ENCODE measurements at places on chromosomes 11 and 22. TPM values are rescaled to one million over a fixed set of nuclear protein-coding genes. Genes with fewer than 3 reads are reported as not detected.

SCUBE2 gene
- polyA plus RNA-seq: 0.53 TPM

DNA sequence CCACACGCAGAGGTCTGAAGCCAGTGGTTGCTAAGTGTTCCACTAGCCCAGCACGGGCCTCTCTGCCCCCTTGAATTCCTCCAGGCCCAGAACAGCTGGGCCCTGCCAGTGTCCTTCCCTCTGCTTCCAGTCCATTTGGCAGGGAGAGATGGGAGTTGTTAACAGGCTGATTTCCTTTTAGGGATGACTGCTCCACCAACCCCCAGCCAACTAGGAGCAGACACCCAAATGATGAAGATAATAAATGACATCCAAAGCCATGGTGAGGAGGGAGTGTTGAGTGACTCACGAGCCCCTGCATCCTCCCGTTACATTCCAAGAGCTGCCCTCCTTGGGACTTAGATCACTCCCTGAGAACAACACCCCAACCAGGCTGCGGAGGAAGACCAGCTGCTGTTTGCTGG is 20.6 kb downstream of the PARVA start:
- H3K36me3 ChIP-seq: peaks cover 11% of the 10 kb centered on the region
- peak overlapping the region; percentile 68 for H3K27ac ChIP-seq
- no peaks in the 10 kb centered on the region for H3K27me3 ChIP-seq
- H3K4me3 ChIP-seq: no peak overlapping the region
- DNase-seq: peak; percentile 99
- peaks cover 26% of the 10 kb centered on the region for H3K4me1 ChIP-seq

DNA sequence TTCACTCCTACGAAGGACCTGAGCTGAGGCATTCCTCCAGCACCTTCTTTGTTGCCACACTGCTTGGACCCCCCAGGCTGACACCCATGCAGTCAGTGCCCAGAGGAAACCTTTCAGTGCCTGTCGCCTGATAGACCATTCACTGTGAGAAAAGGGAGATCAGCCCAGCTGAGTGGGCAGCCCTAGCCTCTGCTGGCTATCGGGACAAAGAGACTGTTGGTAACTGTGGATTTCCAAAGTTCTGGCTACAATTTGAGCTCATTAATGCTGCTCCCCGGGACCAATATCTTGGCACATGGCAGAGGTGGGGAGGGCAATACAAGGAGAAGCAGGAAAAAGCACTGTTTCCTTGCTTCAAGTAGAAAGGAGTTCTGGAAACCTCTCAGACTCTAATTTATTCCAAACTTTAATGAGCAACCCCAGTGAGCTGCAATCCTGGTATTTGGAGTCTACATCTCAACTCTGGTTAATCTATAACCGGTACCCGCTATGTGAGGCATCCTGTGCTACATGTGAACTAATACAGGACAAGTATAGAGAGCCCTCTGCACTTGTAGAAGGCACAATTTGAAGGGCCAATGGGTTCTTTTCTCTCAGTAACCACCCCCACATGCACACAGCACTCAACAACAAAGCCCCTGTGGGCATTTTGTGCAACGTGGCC is 200.7 kb upstream of the NCAM1 start:
- no peak for DNase-seq
- H3K4me1 ChIP-seq: no peaks in the 10 kb centered on the region
- H3K4me3 ChIP-seq: no peak overlapping the region
- no peak overlapping the region for H3K27ac ChIP-seq
- H3K27me3 ChIP-seq: no peaks in the 10 kb centered on the region
- H3K36me3 ChIP-seq: no peaks in the 10 kb centered on the region

LYVE1 gene
- polyA plus RNA-seq: not detected

TBX1 gene
- polyA plus RNA-seq: 0.03 TPM

- no peak for DNase-seq
- H3K4me1 ChIP-seq: peaks cover 2% of the 10 kb centered on the region
- peaks cover 31% of the 10 kb centered on the region for H3K27me3 ChIP-seq
These were observed 44.7 kb downstream of the ABTB2 start for GRCh38 chr11:34313099-34313517.

- peaks cover 44% of the 10 kb centered on the region for H3K27me3 ChIP-seq
- H3K4me3 ChIP-seq: no peak overlapping the region
- H3K4me1 ChIP-seq: no peaks in the 10 kb centered on the region
- H3K27ac ChIP-seq: no peak overlapping the region
These were observed 17.6 kb upstream of the TMA7B start for GRCh38 chr22:39942439-39943230.

GRCh38 chr11:131389582-131389981 is 19.2 kb downstream of the NTM start:
- no peaks in the 10 kb centered on the region for H3K4me1 ChIP-seq
- no peak for DNase-seq
- H3K27ac ChIP-seq: no peak overlapping the region

UPK3A gene
- polyA plus RNA-seq: not detected
